ENCODE measurements at places on chromosomes 1 and 21.

- no peak for DNase-seq
Observed at GRCh38 chr1:201999625-202000238, 10.7 kb upstream of the ELF3 start.

GRCh38 chr1:245809361-245809760, 654.6 kb downstream of the KIF26B start:
- no peak for DNase-seq

GRCh38 chr21:25029580-25029979, 577.7 kb downstream of the MRPL39 start:
- no peak for DNase-seq

- DNase-seq, result no peak
Observed at GRCh38 chr1:228964178-228965089, 229.2 kb downstream of the RHOU start.

DNA sequence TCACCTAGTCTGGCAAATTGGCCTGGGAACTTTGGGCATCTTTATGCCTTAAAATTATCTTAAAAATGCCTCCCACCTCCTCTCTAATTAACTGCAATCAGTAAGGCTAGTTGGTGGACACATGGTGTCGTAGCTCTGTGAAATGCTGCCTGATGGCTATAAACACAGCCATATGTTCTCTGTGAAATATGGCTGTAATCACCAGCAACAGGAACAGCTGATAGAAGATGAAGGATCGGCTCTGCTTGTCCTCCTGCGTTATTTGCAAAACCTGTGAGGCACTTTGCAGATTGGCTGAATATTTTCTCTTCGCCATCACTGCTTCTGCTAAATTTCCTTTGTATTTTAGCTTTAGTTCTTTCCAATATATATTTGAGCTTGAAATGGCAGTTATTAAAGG, 419.6 kb downstream of the RWDD3 start:
- DNase-seq, result no peak

- DNase-seq, result no peak
Observed at GRCh38 chr1:244162786-244163530, 111.9 kb downstream of the ZBTB18 start.

Measured in stimulated activated CD4-positive, alpha-beta T cell treated with anti-CD3 and anti-CD28 coated beads, Interleukin-1b, Interleukin-23, amount 100 ng/mL, for 24 hours (primary cell).